ENCODE measurements at places on chromosomes 13 and 19. TPM values are rescaled to one million over a fixed set of nuclear protein-coding genes. Genes with fewer than 3 reads are reported as not detected.
A peak's percentile ranks its signal among the peaks of the same experiment; 100 is the strongest.

FSD1 gene
- 26.3 TPM for total RNA-seq

DNA sequence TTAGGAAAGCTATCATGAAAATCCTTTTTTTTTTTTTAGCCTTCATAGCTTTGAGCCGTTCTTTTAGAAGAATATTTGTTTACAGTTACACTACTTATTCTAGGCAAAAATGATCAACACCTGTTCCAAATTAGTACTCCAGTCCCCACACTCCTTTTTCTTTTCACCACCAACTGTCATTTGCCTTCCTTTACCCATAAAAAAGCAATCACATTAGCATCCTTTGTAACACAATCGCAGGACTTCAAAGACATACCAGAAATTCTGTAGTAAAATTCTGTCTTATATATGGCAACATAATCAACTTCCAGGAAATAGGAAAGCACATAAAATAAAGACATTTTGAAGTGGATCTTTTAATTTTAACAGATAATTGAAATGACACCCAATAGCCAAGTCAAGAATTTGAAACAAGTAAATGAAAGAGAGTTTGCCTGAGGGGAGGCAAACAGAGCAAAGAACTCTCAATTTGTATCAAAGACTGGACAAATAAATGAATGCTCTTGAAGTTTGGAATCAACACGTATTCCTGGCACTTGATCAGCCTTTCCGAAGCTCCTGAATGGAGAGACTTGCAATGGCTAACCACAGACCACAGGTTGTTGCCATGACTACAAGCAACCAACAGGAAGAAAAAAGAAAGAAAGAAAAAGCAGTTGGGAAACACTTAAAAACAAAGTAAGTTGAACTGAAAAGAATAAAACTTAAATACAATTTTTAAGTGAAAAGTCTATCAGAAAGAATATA lies 206.8 kb downstream of the PCDH9 start:
- no peak overlapping the region for H3K4me3 ChIP-seq
- peaks cover 11% of the 10 kb centered on the region for H3K4me1 ChIP-seq

GPR183 gene
- total RNA-seq: not detected

- H3K4me1 ChIP-seq: peaks cover 22% of the 10 kb centered on the region
- H3K27me3 ChIP-seq: peaks cover 50% of the 10 kb centered on the region
- H3K4me3 ChIP-seq: peak overlapping the region; percentile 88
- peak overlapping the region; percentile 16 for H3K27ac ChIP-seq
- peaks cover 8% of the 10 kb centered on the region for H3K36me3 ChIP-seq
Measured at GRCh38 chr19:55087542-55087901, 11.9 kb downstream of the EPS8L1 start.

DNA sequence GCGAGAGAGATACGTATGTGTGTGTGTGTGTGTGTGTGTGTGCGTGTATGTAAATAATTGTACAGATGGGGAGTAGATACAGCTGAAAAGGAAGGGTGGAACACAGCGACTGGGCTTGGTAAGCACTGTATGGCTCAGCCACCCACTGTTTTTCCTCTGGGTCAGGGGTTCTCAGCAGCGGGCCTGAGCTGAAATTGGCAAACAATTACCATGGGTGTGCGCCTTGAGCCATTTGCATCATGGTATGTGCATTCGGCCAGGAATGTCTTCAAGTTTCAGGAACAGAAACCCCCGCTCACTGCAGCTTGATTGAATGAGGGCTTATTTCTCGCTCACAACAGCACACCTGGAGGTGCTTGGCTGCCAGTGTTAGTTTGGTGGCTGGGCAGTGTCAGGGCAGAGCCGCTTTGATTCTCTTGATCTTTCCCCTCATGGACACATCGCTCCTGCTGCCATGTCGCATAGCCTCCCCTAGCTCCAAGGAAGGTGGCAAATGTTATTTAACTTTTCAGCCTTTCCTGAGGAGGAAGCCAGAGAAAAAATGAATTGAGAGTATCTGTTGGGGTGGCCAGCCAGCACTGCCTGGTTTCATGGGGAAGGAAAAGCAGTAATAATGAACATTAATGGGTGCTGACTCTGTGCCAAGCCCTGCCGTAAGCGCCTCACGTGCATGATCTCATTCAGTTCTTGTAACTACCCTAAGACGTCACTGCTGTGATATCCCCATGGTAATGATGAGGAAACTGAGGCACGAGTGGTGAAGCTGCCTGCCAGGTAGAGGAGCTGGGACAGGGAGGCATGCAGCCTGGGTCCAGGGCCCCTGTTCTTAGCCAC lies 126.9 kb downstream of the SIPA1L3 start:
- H3K4me1 ChIP-seq: peaks cover 42% of the 10 kb centered on the region
- no peaks in the 10 kb centered on the region for H3K27me3 ChIP-seq
- peaks cover 11% of the 10 kb centered on the region for H3K36me3 ChIP-seq
- H3K4me3 ChIP-seq: no peak overlapping the region
- DNase-seq: no peak

GRCh38 chr19:35059006-35059798 lies 17.7 kb downstream of the HPN start:
- no peaks in the 10 kb centered on the region for H3K4me1 ChIP-seq
- H3K27ac ChIP-seq: no peak overlapping the region
- DNase-seq: no peak

GRCh38 chr13:42396501-42396900 lies 124.5 kb downstream of the AKAP11 start:
- H3K27me3 ChIP-seq: peaks cover 10% of the 10 kb centered on the region
- no peak overlapping the region for H3K4me3 ChIP-seq
- no peak for DNase-seq
- H3K4me1 ChIP-seq: peaks cover 8% of the 10 kb centered on the region
- no peaks in the 10 kb centered on the region for H3K36me3 ChIP-seq
- H3K27ac ChIP-seq: no peak overlapping the region

TEX26 gene
- total RNA-seq: not detected
